Posterior vena cava (tissue), 2 donors: ENCODE measurements at places on chromosomes 11 and 22. TPM values are rescaled to one million over a fixed set of nuclear protein-coding genes. Genes with fewer than 3 reads are reported as not detected.

GRCh38 chr11:128628686-128629085 lies 41.3 kb upstream of the ETS1 start:
- DNase-seq = no peak

DNA sequence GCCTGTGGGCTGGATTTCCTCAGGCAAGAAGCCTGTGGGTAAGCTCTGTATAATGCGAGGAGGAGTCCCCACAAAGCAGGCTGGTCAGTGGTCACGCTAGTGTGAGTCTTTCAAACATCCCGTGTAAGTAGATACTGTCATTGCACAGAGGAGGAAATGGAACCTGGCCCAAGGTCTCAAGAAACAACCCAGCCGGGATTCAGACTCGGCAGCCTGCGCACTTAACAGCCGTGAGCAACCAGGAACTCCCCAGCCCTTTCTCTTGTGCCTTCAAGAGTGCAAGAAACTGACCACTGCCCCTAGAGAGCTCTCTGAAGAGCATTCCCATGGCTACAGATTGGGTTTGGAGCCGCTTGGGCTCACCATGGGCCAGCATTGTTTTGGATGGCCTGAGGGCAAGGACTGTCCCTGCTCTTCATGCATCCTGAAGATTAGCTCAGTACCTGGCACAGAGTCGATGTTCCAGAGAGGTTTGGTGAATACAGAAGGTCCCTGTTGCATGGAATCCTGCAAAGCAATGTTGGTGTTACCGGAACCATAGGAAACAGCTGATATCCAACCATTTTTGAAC lies 6.0 kb downstream of the MPST start:
- DNase-seq = no peak

GRCh38 chr11:42003801-42004200 lies 544.3 kb upstream of the LRRC4C start:
- no peak for DNase-seq

DNA sequence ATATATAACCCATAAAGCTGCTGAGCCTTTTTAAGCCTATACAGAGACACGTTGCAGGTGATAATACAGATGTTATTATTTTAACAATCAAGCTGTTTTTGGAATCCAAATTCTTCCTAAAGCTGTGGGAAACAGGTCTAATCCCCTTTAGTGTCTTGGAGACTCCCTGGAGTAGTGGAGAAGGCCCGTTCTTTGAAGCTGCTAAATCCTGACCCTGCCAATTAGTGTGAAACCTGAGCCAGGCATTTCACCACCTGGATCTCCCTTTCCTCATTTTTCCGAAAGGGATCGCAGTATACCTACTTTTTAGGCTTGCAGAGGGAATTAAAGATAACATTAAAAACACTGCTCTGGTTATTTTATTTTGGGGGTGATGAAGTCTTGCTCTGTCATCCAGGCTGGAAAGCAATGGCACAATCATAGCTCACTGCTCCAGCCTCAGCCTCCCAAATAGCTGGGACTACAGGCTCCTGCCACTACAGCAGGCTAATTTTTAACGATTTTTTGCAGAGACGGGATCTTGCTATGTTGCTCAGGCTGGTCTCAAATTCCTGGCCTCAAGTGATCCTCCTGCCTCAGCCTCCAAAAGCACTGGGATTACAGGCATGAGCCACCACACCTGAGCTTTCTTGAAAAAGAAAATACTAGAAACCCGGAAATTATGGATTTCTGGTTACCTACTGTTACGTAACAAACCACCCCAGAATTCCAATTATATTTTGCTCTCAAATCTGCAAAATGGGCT lies 1.7 kb upstream of the EIF4ENIF1 start:
- DNase-seq = no peak

Gene ZNF280B
- 0.46 TPM for total RNA-seq

Gene CDON
- 11.2 TPM for total RNA-seq

Gene OR2D2
- total RNA-seq = not detected

Gene GAL
- not detected for total RNA-seq

Gene PELI3
- 13.0 TPM for total RNA-seq

Gene MMP11
- total RNA-seq = 5.8 TPM

Gene RAB36
- total RNA-seq = 5.1 TPM
